AG08395 (cell line): ENCODE measurements at places on chromosomes 5 and 9.

GRCh38 chr5:5954275-5954598, 424.1 kb downstream of the MED10 start:
- DNase-seq, result no peak

- no peak for DNase-seq
Measured at GRCh38 chr5:124712731-124713305, 33.6 kb downstream of the ZNF608 start.

- peak; percentile 24 for DNase-seq
Measured at GRCh38 chr5:43042176-43042625, 2.1 kb upstream of the ANXA2R start.

- no peak for DNase-seq
Measured at GRCh38 chr5:61735531-61735930, 403.5 kb downstream of the ZSWIM6 start.

- peak; percentile 88 for DNase-seq
Measured at GRCh38 chr9:94937214-94937903, 210.9 kb downstream of the AOPEP start.
